ENCODE measurements at places on chromosomes 11 and 22.

DNA sequence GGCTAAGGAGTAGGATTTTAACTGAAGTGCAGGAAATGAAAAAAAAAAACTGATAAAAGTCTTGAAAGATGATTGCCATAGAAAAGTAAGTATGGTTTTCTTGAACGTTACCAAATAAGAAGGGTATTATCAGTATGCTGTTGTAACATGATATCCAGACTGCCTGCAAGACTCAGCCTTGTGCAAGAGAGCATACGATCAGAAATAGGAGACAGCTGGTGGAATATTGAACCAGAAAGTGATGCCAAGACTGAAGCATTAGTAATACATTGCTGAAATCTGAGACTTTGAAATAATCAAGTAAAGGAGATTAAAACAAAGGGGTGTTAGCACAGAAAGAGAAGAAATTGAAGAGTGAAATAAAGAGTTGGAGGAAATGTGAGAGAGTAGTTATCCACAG, 452.7 kb upstream of the CNTN5 start:
- DNase-seq: no peak

GRCh38 chr11:122170815-122171475, 54.9 kb upstream of the BLID start:
- DNase-seq: no peak

GRCh38 chr11:18771266-18772035, 20.1 kb downstream of the PTPN5 start:
- no peak for DNase-seq

- no peak for DNase-seq
Measured at GRCh38 chr11:119103793-119104192, 2.1 kb upstream of the DPAGT1 start.

All from NCI-H460 (cell line).